ENCODE measurements at places on chromosomes 12 and 14.
A peak's percentile ranks its signal among the peaks of the same experiment; 100 is the strongest.

DNA sequence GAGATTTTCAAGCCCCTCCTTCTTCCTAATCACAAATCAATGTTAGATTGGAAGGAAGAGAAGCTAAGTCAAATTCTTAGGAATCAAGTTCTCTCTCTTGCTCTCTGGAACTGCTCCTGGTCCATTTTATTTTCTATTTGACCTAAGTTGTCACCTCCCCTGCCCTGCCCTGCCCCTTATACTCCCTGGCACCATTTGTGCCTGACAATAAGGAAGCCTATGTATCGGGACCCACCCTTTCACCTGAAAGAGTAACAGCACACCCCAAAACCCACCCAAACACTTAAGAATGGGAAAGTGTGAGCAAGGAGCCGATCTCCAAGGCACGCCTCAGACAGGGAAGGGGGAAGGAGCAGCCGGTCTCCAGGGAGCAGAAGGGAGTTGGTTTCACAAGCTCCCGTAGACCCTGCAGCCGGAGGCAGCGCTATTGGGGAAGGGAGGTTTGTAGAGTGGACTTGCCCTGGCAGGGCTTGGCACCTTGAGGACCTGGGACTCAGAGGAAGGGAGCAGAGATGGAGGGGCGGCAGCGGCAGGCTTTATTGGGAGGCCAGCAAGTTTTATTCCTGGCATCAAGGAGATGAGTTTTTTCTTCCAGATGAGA is 1.6 kb downstream of the LRRC74A start:
- DNase-seq, result no peak

GRCh38 chr12:29552994-29553748 is 55.7 kb upstream of the OVCH1 start:
- DNase-seq, result no peak

- DNase-seq, result peak; percentile 17
Observed at GRCh38 chr12:69097619-69098368, 141.6 kb upstream of the CPSF6 start.

DNA sequence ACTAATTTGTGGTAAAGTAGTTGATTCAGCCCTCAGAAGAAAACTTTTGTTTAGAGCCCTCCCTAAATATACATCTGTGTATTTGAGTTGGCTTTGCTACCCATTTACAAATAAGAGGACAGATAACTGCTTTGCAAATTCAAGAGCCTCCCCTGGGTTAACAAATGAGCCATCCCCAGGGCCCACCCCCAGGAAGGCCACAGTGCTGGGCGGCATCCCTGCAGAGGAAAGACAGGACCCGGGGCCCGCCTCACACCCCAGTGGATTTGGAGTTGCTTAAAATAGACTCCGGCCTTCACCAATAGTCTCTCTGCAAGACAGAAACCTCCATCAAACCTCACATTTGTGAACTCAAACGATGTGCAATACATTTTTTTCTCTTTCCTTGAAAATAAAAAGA is 2.7 kb downstream of the FZD10 start:
- DNase-seq, result peak; percentile 50

- DNase-seq, result no peak
Observed at GRCh38 chr12:32893043-32893442, 3.5 kb downstream of the PKP2 start.

GRCh38 chr12:57892232-57892972 is 45.9 kb upstream of the CTDSP2 start:
- no peak for DNase-seq

GRCh38 chr14:72519543-72519942 is 374.4 kb downstream of the DPF3 start:
- DNase-seq, result no peak

DNA sequence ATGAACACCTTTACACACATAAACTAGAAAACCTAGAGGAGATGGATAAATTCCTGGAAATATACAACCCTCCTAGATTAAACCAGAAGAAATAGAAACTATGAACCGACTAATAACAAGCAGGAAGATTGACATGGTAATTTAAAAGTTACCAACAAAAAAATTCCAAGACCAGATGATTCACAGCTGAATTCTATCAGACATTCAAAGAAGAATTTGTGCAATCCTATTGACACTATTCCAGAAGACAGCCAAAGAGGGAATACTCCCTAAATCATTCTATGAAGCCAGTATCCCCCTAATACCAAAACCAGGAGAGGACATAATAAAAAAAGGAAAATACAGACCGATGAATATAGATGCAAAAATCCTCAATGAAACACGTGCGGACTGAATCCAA is 102.6 kb upstream of the KRR1 start:
- no peak for DNase-seq

DNA sequence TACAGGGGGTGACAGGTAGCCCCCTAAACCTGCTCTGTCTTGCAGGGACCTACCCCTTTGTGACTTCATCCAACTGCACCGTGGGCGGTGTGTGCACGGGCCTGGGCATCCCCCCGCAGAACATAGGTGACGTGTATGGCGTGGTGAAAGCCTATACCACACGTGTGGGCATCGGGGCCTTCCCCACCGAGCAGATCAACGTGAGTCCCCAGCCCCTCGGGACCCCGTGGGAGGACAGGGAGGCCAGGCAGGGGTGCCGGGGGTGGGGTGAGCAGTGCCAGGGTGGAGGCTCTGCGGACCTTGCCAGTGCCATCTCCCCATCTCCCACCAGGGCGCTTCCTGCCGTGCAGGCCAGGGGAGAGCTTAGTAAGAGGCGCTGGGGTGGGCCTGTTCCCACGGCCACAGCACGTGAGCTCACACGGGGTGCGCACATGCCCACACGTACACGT is 11.1 kb upstream of the SIVA1 start:
- DNase-seq, result no peak

GRCh38 chr14:103699901-103700752 is 15.1 kb downstream of the XRCC3 start:
- DNase-seq, result no peak

DNA sequence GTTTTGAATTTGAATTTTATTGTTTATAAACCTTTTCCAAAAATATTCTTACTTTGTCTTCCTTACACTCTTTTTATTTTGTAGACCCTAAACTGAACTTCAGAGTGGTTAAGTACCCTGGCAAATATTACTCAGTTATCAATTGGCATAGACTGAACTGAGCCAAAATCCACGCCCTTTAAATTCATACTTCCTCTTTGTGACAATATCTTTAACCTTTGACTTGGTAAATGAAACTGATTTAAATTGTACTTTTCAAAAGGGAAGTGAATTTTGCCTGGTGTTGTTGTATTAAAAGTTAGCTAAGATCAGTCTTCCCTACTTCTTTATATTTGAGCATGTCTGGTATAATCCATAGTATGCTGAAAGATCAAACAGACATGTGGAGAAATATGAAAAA is 184.3 kb upstream of the USP15 start:
- DNase-seq, result no peak

DNA sequence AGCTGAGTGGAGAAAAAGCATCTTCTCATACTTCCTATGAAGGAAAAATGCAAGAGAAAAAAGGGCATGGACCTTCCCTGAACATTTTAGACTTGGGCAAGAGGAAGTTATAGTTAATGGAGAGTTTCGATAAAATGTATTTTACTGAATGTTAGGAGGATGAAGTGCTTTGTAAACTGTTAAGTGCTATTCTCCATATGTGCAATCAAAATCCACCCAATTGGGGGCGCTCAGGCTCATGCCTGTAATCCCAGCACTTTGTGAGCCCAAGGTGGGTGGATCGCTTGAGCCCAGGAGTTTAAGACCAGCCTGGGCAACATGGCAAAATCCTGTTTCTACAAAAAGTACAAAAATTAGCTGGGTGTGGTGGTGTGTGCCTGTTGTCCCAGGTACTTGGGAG is 1.9 kb upstream of the CNPY2 start:
- no peak for DNase-seq

- DNase-seq, result peak; percentile 83
Observed at GRCh38 chr12:3034067-3034750, 43.0 kb upstream of the TSPAN9 start.

DNA sequence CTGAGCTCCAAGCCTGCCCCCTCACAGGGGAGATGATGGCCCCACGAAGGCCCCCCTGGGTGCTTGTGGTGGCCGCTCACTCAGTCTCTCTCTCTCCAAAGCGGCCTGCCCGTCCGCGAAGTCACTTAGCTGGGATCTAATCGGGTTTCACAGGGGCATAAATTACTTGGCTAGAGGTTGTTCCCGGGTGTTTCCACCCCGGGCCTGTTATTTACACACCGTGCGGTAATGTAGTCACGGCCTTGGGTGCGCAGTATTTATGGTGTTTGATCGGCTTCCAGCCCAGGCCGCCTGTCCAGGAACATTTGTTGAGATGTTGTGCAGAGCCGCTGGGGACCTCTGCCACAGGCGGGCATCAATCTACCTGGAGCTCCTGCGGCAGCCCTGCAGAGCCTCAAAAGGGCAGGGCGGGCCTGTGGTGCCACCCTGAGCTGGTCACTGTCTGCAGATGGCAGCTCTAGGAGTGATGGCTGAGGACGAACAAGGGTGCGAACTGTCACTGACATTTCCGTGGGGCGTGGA is 91.2 kb downstream of the KIF26A start:
- peak; percentile 31 for DNase-seq

DNA sequence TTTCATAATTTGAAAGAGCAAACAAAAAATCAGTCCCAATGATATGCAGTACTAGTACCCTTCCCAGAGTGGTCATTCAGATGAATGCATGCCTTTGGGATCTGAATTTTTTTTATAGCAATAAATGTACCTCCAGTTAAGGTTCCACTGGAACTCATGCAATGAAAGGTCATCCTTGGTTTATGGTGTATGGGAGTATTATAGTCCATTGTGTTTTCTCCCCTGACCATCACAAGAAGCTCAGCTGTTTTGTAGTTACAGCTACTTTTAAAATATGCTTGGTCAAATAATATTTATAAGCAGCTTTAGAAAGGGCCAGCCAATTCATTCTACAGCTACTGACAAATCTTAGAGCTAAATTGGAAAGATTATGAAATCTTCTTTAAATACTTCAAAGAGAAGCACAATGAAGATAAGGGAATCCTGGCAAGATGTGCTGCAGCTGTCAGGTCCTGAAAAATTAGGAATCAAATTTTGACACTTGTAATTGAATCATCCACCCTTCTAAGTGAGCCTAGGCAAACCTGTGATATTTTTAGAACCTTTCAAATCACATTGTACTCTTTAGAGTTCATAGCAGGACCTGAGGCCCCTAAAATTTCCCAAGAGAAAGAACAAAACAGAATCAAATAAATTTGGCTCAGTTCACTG is 46.5 kb downstream of the IFT81 start:
- DNase-seq, result no peak

- no peak for DNase-seq
Observed at GRCh38 chr14:49908433-49908782, 15.5 kb downstream of the ARF6 start.

DNA sequence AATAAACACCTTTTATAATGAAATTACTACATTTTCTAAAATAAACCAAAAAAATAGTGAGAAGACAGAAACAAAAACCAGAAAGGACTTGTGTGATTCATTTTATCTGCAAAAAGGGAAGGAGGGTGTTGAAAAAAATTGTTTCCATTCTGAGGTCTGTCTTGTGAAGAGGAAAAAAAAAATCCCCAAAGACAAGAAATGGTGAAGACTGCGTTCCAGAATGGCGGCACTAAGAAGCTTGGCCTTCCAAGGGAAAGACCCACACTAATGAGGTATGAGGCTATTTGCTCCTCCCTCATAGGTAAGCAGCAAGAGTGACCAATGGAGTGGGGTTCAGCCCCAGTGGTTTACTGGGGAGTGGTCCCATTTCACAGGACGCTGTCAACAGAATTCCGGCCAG is 35.0 kb downstream of the GNPTAB start:
- no peak for DNase-seq

- DNase-seq, result no peak
Observed at GRCh38 chr14:21072031-21072473, 1.9 kb downstream of the ARHGEF40 start.

GRCh38 chr12:105503619-105504018 is 173.1 kb downstream of the C12orf75 start:
- no peak for DNase-seq

- DNase-seq, result no peak
Observed at GRCh38 chr12:94819011-94819410, 168.7 kb upstream of the TMCC3 start.

DNA sequence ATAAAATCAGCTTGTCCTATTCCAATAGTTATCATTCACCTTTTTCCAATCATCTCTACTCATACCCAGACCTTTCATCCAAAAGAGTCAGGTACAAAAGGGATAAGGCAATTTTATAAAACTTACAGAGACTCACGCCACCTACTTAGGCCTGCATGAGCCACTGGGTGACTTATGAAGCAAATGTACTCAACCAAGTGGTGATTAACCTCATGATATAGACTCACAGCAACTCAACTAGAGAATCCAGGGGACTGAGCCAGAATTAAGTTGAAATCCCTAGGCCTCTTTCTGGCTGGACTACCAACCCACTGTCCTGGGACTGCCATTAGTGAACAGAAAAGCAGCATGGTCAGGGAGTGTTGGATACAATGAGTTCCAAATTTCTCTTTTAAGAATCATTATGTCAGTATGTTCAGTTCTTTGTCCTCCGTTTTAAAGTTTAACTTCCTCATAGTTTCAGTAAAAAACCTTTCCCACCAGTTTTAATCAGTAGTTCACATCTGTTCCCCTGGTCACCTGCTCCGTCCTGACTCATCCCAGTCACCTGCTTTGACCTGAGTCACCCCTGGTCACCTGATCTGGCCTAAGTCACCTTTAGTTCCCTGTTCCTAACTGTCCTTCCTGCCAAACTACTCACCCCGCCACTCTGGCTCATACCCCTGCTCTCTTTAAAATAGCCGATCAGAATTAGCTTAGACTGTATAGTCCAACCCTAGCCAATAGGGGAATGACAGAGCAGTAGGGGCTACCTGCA is 36.8 kb downstream of the SPTSSA start:
- no peak for DNase-seq

- peak; percentile 21 for DNase-seq
Observed at GRCh38 chr14:90726656-90727055, 89.6 kb downstream of the TTC7B start.

- peak; percentile 60 for DNase-seq
Observed at GRCh38 chr12:1517007-1517406, 77.4 kb downstream of the FBXL14 start.

DNA sequence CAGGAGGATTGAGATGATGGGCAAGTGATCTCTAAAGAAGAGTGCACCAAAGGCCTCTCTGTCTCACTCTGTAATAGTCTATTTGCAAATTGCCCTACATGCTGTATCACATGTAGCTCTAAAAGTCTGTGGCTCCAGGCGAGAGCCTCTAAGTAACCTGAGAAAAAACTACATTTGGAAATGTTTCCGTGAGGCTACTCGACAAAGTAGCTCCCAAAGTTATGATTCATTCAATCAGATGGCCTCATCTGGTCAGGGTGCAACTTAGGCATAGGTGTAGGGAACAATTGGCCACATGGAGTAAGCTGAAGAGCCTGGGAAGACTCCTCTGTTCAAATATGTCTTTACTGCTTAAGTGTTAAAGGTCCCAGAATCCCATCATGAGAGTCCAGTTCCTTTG is 155.4 kb upstream of the PLEKHG7 start:
- no peak for DNase-seq

- no peak for DNase-seq
Observed at GRCh38 chr14:47763188-47763854, 87.9 kb upstream of the MDGA2 start.

DNA sequence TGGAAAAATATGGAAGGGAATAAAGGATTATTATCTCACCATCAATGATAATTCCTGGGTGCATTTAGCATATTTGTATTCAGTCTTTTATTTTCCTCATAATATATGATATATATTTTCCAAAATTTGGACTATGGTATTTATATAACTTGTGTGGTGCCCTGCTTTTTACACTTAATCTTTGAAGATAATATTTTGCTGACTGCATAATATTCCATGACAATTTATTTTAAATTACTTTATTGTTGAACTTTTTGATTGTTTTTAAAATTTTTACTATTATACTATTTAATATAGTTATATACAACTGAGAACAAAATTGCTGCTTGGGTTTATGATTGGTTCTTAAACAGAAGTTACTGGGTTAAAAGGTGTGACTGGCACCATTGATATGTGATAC is 212.3 kb downstream of the TTC6 start:
- DNase-seq, result no peak
